ENCODE measurements at places on chromosomes 5 and 9.

DNA sequence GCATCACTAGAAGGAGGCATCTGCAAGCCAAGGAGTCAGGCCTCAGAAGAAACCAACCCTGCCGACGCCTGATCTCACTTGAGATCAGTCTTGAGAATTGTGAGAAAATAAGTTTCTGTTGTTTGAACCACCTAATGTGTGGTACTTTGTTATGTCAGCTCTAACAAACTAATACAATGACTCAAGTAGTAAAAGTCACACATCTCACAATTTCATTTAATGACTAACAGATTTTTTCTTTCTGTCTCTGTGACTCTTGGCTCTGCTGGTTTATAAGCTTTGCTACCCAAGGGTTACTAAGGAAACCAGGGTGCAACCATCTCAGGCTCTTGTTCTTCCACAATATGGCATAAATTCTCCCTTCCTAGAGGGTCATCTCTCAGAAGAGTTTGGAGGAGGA, 315.8 kb upstream of the GRAMD2B start:
- no peak for DNase-seq

DNA sequence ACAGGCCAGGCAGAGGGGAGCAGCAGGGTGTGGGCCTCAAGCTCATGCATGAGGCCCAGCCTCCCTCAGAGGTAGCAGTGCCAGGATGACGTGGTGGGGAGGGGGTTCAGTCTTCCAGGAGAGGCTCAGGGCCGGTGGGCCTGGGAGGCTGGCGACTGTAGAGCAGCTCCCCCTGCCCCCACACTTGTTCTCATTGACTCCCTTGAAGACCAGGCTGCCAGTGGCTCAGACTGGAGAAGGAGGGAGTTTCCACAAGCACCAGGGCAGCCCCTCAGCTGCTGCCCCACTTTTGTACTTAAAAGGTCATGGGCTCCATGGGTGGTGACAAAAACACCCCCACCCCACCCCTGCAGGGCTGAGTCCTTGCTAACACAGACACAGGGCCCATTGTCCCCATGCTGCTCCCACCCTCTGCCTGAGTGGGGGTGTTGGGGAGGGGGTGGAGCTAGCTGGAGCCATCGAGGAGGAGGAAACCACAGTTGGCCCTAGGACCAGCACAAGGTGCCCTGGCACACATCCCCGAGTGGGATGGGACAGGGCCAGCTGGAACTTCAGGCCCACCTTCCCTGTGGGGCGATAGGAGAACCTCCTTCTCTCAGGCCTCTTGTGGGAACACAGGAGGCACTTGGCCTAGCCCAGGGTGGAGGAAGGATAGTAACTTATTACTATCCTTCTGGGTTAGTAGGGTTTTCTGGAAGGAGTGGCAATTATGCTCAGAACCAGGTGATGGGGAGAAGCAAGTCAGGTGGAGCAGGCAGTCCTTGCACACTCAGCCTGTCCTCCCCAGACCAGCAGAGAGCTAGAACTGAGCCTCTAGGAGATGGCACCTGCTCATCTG, 10.7 kb downstream of the PDLIM4 start:
- DNase-seq, result no peak

- no peak for DNase-seq
These were observed 165.3 kb downstream of the BNC2 start for GRCh38 chr9:16705111-16705604.

DNA sequence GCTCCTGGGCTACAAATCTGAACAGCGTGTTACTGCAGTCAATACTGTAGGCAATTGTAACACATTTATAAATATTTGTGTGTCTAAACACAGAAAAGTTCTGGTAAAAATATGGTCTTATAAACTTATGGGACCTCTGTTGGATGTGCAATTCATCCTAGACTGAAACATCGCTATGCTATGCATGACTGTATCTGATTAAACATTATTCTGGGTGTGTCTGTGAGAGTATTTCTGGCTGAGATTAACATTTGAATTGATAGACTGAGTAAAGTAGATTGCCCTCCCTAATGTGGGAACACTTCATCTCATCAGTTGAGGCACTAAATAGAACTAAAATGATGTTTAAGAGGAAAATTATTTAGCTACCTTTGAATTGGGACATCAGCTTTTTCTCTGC, 24.3 kb upstream of the PRDM9 start:
- DNase-seq, result no peak

DNA sequence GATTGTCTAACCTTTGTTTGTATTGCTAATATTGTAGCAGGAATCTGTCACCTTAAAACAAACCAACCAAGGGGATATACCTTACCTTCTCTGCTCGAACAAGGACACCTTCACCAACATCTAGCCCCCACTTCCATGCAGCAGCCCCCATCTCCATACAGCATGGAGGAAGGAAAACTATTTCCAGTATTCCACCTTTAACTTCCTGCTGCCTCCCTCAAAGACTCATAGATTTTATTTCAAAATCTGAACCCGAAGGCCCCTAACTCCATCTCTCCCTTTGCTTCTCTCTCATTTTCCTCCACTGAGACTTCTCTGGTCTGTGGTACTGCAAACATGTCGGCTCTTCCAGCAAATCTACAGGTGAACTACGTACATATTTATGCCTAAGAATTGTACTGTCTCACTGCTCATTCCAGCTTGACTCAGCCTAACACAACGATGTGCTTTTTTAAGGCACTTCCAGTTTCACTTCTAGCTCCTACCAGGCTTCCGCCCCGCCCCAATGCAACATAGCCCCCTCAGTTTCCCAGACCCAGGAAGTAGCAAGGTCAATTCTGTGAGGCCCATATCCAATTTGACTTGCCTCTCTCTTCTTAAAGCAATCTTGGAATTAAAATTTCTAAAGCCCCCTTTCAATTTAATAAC, 70.7 kb upstream of the RNF38 start:
- DNase-seq, result no peak

GRCh38 chr5:125655156-125655555, 768.1 kb upstream of the GRAMD2B start:
- no peak for DNase-seq

GRCh38 chr5:150253416-150254208, 36.0 kb downstream of the CAMK2A start:
- no peak for DNase-seq

DNA sequence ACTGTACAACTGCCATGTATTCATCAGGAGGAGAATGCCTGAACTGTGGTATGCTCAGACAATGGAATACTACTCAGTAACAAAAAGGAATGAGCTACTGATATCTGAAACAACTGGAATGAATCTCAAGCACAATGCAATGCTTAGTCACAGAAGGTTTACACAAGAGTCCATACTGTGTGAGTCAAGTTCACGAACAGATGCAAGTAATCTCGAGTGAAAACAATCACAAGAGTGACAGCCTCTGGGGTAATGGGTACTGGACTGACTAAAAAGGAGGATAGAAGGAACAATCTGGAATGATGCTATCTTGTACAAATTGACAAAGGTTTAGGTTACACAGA, 19.5 kb upstream of the GOLGA1 start:
- DNase-seq, result no peak

DNA sequence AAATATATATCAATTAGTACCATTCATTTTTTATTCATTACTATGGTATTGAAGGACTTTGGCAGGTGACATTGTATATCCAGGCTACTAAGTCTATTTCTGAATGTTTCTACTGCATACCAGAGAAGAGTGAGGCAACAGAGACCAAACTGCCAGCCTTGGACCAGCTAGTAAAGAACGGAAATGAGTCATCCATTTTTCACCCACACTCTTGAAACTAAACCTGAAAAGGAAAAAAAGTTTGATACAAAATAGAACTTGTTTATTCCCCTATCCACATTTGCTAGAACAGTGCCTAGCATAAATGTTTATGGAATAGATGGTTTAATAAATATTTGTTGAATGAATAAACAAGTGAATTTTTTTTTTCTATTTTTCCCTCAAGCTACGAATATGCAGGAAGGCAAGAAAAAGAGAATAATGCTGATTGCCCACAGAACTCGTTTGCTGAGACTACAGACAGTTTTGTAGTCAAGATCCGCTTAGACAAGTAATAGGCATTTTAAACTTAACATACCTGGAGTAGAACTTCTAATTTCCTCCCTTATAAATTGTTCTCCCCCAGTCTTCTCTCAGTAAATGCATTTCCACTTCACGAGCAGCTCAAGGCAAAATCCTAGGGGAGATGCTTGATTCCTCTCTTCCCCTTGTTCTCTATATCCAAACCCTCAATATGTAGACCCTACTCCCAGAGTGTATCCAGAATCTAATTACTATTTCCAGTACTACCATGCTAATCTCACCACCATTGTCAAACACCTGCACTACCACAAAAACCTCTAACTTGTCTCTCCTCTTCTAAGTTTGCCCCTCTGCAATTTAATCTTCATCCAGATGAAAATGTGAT, 146.2 kb upstream of the RASA1 start:
- no peak for DNase-seq

DNA sequence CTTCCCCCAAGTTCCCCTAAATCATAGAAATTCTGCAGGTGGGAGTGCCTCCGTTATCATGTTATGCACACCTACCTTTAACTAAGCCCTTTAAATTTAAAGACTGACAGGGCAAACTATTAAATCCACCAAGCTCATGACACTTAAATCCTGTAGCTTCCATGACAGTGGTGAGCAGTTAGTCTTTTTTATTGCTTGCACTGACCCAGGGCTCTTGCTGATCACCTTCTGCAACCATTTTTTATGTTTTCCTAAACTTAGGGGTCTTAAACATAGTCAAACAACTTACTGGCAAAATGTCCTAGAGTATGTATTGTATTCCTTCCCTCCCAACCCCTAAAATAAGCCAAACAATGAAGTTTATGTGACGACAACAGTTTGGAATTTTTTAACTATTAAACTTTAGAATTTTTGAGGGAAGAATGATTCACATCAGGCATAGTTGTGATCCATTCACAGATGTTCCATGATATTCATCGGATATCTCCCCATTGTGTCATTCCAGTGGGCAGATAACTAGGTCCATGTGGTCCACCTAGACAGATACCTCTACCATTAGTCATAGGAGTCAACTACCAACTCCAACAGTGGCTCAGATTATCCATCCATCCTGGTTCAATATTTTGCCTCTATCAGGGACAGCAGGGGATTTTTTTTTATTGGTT, 283.1 kb downstream of the ADAMTS6 start:
- no peak for DNase-seq

GRCh38 chr5:52449516-52449915, 338.2 kb upstream of the ITGA1 start:
- no peak for DNase-seq

DNA sequence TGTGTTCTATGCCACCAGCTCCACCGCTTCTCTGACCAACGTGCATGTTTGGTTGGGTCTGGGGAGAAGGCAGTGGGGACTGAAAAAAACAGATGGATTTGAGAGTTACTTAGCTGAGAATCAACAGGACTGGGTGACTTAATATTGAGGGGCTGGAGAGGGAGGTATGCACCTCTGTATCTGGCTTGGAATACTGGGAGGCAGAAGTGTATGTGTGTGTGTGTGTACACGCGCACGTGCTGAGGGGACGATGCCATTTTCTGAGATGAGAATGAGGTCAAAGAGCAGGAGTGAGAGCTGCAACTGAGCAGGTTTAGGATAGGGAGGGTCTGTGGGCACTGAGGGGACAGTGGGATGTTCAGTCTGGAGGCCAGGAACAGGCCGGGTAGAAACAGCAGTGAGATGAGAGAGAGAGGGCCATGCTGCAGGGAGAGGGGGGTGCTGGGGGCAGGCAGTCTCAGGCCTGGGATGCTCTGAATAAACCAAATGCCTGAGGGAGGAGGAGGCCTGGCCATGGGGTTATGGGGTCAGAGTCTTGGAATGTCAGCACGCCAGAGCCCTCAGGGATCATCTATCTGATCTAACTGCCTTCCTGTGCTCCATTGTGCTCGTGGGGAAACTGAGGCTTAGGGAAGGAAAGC, 14.0 kb downstream of the PDGFRB start:
- no peak for DNase-seq

GRCh38 chr9:133207021-133207531, 2.0 kb downstream of the OBP2B start:
- no peak for DNase-seq

- no peak for DNase-seq
These were observed 118.3 kb upstream of the KLF9 start for GRCh38 chr9:70532716-70533115.

DNA sequence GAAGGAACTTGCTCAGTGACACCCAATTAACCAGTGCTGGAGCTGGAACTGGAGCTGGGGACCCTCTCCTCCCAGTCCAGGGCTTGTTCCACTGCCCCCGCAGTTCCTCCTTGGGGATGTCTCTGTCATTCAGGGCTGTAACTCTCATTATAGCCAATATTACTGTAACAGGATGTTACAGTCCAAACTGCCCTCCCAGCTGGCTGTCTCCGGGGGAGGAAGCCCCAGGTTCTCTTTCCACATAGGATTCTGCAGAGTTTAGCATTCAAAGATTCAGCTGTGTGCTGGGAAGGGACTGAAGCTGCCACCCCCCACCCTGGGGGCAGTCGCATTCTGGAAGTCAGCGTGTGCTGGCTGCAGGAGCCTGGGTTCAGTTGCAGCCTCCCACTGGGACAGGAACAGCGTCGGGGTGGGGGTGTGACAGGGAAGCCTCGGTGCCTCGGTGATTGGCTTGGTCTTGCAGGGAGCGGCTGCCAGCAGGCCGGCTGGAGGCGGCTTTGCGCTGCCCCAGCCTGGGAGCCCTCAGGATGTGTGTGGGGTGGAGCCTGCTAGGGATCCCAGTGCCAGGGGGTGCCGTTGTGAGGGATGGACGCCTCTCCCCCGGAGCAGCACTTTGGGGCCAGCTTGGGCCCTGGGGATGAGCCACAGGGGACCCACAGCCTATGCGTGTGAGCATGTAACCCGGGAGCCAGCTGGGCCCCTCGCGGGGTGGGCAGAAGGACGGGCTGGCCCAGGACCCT, 101.1 kb downstream of the RGS3 start:
- DNase-seq, result no peak

DNA sequence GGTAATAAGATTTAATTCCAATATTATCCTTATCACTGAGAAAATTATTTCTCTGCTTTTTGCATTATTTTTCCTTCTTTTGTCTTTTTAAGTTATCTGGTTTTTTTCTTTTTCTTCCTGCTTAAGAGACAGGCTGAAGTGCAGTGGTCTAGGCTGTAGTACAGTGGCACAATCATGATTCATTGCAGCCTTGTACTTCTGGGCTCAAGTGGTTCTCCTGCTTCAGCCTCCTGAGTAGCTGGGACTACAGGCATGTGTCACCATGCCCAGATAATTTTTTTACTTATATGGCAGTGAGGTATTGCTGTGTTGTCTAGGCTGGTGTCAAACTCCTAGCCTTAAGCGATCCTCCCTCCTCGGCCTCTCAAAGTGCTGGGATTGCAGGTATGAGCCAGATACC, 93.9 kb downstream of the SLC44A1 start:
- no peak for DNase-seq

GRCh38 chr5:176489077-176489476, 40.9 kb downstream of the FAF2 start:
- no peak for DNase-seq

- no peak for DNase-seq
These were observed 679 bp downstream of the B4GALT1 start for GRCh38 chr9:33166231-33167083.

GRCh38 chr5:138180183-138180782, 1.4 kb downstream of the KIF20A start:
- DNase-seq, result no peak

DNA sequence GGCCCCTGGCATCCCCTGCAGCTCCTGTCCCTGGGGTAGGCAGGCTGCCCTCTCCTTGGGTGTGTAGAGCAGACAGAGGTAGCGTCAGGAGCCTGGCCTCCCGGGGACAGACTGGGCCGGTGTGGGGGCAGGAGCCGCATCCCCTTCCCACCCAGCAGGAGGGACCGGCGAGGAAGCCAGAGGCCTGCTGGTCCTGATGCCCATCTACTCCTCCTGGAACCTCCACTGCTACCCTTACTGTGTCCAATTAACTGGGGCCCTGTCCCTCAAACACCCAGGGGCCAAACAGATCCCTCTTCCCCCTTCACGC, 15.6 kb downstream of the RALGDS start:
- no peak for DNase-seq

- no peak for DNase-seq
These were observed 949 bp downstream of the SERINC5 start for GRCh38 chr5:80254767-80255430.
